ENCODE measurements at places on chromosomes 11 and 22. TPM values are rescaled to one million over a fixed set of nuclear protein-coding genes. Genes with fewer than 3 reads are reported as not detected.

DNA sequence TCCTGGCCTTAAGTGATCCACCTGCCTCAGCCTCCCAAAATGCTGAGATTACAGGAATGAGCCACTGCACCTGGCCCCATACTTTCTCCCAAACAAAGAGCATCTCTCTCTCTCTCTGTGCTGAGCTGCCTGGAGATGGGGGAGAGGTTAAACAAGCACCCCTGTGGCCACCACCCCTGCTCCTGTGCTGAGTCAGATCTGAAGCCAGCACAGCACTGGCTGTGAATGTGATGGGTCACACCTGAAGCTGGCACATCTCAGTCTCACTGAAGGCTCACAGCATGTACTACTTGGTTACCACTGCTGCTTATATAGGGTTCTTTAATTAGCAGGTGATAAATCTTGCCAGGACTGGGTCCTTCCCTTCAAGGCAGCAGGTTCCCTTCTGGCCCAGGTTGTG lies 10.8 kb upstream of the WEE1 start:
- no peak for DNase-seq

GRCh38 chr22:47158457-47158856 lies 396.0 kb downstream of the TBC1D22A start:
- DNase-seq: no peak

- DNase-seq: no peak
Measured at GRCh38 chr11:34305193-34305592, 52.6 kb downstream of the ABTB2 start.

- DNase-seq: no peak
Measured at GRCh38 chr22:30557243-30557642, 10.7 kb upstream of the SEC14L6 start.

DNA sequence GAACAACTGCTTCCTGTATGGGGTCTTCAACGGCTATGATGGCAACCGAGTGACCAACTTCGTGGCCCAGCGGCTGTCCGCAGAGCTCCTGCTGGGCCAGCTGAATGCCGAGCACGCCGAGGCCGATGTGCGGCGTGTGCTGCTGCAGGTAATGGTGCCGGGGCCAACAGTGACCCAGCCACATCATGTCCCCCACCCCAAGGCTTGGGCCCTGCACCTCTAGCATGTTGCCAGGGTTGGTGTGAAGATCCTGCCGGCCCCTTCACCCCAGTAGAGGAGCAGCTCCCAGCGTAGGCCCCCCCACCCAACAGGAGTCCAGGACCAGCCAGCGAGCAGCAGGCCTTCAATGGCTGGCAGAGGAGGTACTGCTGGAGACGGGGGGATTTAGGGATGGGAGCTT lies 15.9 kb downstream of the TAB1 start:
- DNase-seq: no peak

ANO9 gene
- 2.0 TPM for total RNA-seq

BIK gene
- total RNA-seq: 0.58 TPM

Data from glomerular endothelial cell (primary cell).